ENCODE measurements at places on chromosomes 6 and 20. TPM values are rescaled to one million over a fixed set of nuclear protein-coding genes. Genes with fewer than 3 reads are reported as not detected.

DNA sequence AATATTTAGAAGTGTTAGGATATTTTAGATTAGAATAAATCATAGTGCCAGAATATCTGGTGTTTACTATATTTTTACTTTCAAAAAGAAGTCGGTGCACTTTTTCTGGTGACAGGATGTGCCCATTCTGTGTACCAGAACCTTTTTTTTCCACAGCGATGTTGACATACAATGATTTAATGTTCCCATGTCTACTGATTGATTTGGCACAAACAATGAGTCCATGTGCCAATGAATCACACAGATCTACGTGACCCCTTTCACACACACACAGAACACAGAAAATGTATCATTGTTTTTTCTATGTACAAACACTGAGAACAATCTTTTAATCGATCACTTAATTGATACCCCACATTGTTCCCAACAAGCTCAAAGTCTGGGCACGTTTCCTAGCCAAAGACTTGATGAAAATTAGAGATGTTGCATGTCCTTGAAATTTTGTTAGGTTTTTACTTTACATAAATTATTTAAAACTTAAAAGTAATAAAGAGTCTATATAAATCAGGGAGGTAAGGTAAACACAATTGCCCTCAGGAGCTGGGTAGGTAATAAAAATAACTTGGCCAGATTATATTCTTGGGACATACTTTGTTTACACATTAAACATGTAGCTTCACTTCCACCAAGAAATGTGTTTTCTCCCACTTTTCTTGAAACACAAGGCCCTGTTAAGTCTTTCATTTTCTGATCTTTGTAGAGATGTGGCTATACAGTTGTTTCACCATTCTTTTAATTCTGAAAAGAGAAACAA lies 36.4 kb upstream of the SOX4 start:
- no peak for DNase-seq

DNA sequence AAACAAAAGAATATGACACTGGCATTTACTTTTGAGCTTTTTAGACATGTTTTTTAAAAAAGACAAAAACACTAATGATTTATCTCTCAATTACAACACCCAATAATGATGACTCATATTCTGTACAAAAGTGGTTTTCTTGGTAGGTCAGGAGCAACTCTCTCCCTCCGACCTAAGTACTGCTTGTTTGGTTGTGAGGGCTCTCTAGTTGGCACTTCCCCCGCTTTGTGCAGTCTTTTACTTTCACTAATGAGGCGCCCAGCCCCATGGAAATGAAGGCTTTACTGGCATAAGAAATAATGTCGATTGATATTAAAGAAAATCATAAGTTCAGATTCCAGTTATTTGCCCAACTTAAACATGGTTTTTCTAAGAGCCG lies 1.3 kb downstream of the KPNA5 start:
- peak; percentile 62 for DNase-seq

SYCP2L gene
- total RNA-seq, result 0.78 TPM

- no peak for DNase-seq
These were observed 1343.4 kb downstream of the GRIK2 start for GRCh38 chr6:102736941-102737368.

BANF2 gene
- total RNA-seq, result 15.2 TPM

DNA sequence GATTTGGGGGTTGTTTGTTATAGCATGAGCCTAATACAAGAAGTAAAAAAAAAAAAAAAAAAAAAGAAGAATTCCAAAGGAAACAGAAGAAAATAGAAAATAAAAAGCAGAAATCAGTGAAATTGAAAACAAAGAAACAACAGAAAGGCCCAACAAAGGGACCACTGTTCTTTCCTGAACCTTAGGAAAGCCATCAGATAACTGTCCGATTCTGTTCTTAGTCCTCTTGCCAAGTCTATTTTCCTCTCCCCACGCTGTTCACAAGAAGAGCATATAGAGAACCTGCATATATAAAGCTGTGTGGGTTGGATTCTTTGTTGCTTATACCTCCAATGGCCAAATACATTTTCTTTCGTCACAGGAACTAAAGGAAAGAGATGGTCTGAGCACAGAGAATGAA lies 38.0 kb upstream of the IPCEF1 start:
- DNase-seq, result no peak

IRF4 gene
- 2.3 TPM for total RNA-seq

DNA sequence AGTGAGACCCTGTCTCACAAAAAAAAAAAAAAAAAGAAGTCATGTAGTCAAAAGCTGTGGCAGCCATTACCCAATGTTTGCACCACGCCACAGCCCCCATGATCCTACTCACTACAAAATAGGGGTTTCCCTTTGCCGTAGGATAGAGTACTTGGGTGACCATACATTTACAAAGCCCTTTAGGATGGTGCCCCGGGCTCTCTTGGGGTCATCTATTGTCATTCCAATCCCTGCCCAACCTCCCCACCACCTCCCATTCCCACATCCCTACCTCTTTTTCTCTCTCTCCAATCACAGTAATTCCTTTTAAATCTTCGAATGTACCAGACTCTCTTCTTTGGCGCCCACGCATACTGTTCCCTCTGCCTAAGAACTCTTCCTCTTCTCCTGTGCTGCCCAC lies 74.6 kb downstream of the KIAA0319 start:
- no peak for DNase-seq

SNAP25 gene
- total RNA-seq, result 1.1 TPM

SPO11 gene
- total RNA-seq, result not detected

DNA sequence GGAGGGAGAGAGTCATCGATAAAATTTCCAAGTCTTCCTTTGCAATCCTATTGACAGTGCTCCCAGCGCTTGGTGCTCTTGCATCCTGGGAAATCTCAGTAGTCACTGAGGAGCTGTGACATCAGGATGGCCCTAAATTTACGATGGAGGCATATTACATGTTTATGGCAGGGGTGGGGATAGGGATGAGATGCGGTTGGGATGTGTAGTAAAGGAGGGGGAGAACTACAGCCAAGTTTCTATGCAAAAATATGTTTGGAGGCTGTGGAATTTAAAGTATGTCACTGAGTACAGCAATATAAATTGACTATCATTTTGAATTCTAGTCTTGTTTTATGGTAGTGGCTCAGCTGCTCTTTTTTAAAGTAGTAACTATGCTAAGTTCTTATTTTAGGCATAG lies 544.9 kb downstream of the PKHD1 start:
- DNase-seq, result no peak

CST4 gene
- total RNA-seq, result 0.89 TPM

THBD gene
- total RNA-seq, result 70.5 TPM

GRCh38 chr20:53643031-53643832 lies 49.6 kb upstream of the ZNF217 start:
- no peak for DNase-seq

BPIFB4 gene
- total RNA-seq, result not detected

- DNase-seq, result no peak
These were observed 25.1 kb downstream of the DLGAP4 start for GRCh38 chr20:36331209-36331608.

DNA sequence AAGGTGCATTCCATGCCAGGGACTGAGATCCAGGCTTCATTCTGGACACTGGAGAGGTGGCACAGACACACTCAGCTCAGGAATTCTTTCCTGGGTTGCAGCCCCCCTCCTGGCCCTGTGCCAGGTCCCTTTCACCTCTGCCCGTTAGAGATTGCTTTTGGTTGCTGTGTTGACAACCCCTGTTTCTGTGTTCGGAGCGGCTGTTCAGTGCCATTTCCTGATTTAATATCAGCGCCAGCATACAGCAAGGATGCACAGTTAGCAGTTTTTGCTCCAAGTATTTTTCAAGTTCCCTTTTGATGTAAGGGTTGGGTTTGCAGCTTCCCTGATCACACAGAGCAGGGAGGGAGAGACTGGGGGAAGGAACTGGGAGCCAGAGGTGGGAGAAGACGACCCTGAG lies 8.5 kb upstream of the MAFB start:
- DNase-seq, result no peak

- no peak for DNase-seq
These were observed 190.3 kb downstream of the RNF144B start for GRCh38 chr6:18577491-18577890.

DNA sequence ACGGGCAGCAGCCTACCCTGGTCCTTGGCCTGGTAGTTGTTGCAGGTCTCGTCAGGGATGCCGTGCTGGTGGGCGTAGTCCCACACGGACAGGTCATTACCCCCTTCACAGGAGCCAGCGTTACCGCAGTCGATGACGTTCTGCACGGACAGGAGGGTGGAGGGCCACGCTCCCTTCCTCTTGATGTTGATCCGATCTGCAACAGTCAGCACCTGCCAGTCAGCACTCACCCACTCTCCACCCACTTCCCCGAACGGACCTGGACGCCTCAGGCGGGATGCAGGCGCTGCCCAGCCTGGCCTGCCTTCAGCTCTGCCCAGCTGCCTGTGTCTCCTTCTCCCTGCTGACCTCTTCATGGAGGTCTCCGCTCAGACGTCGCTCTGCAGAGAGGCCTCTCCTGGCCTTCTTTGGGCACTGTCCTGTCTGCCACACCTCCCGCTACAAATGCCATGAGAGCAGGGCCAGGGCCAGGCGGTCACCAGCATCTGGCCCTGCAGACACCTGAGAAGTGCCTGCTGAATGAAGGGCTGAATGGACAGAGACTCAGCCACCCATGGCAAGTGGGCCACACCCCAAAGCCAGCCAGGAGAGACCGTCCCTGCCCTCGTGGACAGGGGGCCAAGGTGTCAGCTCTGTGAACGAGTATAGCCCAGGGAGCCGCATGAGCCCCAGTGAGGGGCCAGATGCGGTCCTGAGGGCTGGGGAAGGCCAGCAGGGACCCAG lies 5.4 kb downstream of the CTSZ start:
- DNase-seq, result no peak

GRCh38 chr20:5220321-5221060 lies 93.7 kb downstream of the CDS2 start:
- no peak for DNase-seq

KAT14 gene
- 17.9 TPM for total RNA-seq

GRCh38 chr6:85041376-85041775 lies 277.0 kb upstream of the TBX18 start:
- DNase-seq, result no peak

DNA sequence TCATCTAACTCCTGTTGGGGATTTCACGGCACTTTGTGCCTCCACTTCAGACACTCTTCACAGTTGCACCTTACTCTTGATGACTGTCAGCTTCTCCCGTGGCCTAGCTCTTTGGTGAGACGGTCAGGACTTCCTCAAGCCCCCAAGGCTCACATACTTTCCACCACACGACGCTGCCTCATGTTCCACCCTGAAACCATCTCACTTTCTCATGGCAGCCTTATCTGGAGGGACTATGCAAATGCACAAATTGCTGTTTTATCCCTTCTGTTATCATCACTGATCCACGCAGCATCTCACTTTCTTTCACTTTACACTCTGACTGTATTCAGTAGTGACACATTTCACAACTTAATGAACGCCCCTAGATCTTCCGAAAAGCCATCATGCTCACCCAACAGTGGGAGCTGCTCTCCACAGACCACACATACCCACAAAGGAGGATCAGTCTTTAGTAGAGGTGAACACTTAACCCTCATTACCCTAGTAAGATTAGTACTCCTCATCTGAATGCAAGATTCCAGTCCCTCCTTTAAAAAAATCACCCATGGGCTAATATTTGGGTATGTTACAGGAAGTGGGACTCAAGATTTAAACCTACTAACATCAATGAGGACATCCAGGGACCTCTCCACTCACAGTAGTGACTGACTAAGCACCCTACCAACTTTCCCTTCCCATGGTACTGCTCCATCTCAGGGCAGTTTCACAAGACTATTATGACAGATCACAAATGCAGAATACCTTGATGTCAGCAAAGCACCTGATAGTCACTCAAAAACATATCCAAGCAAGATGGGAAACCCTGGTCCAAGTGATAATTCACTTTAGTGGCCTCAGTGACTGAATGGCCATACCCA lies 35.4 kb downstream of the FYN start:
- no peak for DNase-seq

PAX1 gene
- 0.81 TPM for total RNA-seq

DNA sequence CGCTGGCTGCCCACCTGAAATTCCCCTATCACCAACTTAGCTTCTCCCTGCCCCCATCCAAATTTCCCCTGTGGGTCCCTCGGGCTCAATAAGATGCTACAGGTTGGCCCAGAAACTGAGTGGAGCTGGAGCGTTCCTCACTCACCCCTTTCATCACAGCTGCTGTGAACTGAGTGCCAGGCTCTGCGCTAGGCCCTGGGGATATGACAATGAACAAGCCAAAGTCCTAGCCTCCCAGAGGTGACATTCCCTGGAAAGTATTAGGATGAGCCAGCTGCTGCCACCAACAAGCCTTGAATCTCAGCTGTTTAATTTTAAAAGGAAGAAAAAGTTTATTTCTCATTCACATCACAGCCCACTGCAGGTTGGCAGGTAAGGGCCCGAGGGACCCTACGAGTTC lies 86.6 kb upstream of the EYA2 start:
- DNase-seq, result no peak

GRCh38 chr6:10510592-10511367 lies 10.4 kb upstream of the GCNT2 start:
- DNase-seq, result peak; percentile 86

DNA sequence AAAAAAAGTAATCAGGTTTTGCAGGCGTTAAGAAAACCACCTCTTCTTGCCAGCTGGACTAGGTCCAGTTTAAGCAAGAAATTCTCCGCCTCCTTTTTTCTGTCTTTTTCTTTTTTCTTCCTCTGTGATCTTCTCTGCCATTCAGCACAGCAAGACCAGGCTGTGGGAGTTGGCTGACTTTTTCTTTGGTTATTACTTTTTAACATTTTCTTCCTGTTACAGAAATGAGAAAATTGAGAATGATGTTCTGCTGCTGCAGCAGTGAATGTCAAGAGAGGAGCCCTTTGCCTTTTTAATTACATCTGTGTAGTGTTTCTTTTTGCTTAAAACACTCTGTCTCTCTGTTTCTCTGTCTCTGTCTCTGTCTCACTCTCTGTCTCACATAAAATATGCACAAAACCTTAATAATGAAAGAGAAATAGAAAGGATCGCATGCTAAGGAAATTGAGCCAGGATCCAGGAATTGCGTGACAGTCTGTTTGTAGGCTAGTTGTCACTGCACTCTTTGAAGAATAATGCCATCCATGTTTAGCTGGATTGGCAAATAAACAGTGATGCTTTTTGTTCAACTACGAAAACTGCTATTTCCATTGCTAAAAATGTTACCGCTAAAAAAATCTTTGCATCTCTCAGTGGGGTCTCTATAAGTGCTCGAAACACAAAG lies 103.2 kb upstream of the SUPT3H start:
- DNase-seq, result no peak

GRCh38 chr20:50254466-50255079 lies 63.9 kb downstream of the CEBPB start:
- DNase-seq, result no peak

RGS17 gene
- 5.1 TPM for total RNA-seq

DNA sequence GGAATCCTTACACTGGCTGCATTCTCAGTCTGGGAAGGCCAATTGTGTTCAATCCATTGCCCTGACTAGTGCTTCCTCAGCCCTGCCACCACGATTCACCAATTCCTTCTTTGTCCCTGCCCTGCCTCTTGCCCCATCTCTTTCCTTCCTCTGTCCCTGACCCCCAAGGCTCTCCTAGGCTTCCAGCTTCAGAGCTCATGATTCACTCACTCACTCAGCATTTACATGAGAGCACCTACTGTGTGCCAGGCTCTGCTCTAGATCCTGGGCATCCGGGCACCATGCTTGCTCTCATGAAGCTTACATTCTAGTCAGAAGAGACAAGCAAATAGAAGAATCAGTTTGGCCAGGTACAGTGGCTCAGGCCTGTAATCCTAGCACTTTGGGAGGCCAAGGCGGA lies 489.5 kb upstream of the JARID2 start:
- no peak for DNase-seq

RNF144B gene
- 143 TPM for total RNA-seq
